ENCODE measurements at places on chromosomes 2 and 18.

DNA sequence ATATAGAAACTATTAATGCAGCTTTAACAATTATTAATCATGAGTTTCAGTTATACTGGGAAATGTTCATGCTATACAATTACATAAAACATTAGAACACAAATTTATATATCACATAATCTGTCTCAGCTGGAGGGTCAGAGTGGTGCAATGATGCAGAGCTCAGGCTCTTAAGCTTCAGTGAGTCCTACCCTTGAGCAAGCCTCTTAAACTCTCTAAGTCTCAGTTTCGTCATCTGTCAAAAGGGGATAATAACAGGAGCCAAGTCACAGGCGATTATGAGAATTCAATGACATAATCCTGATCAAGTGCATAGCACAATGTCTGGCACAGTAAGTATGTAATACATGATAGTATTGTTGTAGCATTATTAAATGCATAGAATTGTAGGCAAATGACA is 46.0 kb downstream of the LAMA1 start:
- DNase-seq: no peak

- peak; percentile 52 for DNase-seq
These were observed 51.0 kb upstream of the EML4 start for GRCh38 chr2:42117923-42118753.

DNA sequence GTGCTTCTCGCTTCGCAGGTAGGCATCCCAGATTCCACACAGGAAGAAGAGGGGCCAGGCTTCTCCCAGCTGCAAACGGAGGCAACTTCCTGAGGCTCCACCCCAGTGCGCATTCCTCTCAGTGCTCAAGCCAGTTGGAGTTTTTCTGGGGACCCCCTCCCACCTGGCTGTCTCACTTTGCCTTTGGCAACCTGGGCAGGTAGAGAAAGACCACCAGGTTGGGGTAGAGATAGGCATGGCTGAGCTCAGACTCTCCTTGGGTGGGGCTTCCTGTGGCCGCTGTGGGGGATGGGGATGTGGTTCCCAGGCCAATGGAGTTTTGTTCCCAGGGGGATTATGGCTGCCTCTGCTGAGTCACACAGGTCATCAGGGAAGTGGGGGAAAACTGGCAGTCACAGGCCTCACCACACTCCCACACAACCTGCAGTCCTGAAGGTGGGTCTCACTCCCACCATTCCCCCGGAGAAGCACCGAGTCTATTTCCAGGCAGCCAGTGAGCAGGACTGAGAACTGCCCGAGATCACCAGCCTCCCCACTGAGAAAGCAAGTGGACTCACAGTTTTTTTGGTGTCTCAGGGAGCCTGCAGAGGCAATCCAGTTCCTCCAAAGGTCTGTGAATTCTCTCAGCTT is 38.1 kb downstream of the SLC39A10 start:
- no peak for DNase-seq

- DNase-seq: no peak
These were observed 139.5 kb upstream of the NABP1 start for GRCh38 chr2:191538334-191538903.

GRCh38 chr2:74498500-74499266 is 720 bp downstream of the LBX2 start:
- DNase-seq: no peak

DNA sequence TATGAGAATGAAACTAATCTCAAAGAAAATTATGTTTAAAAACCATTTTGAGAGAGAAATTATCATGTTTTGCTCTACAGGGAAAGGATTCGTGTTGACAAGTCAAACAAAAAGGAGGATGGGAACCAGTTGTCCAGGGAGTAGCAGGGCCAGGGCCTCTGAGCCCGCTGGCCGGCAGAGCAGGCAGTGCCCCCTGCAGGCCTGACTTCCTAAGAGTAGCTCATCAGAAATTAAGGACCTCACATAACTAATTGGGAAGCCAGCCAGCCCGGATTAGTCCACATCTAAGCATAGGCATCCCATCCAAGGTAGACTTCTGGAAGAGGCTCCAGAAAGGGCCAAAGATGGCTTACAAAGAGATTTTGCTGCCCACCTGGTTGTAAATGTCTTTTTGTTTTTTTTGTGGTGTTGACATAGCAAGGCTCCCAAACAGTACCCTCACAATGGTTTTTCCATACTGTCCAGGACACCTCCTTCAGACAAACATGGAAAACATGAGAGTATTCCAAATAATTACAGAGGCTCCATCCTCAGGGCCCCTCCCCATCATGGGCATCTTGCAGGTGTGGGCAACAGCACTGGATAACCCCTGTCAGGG is 241.2 kb upstream of the TANK start:
- DNase-seq: peak; percentile 55

DNA sequence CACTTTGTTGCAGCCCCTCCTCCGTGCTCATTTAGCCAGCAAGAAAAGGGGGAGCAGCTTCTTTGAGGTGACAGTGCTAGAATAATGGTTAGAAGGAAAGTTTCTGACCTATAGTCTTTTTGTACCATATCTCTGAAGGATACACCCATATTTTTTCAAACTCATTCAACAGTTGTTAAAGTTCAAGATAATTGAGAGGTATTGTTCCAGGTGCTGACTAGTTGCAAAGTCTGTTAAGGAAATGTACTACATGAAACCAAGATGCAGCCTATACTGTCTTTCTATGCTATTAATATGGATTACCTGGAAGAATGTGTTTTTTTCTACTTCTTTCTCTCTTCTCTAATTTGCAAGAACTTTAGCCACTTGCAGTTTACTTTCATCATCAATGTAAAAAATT is 495.0 kb downstream of the PARD3B start:
- DNase-seq: no peak

DNA sequence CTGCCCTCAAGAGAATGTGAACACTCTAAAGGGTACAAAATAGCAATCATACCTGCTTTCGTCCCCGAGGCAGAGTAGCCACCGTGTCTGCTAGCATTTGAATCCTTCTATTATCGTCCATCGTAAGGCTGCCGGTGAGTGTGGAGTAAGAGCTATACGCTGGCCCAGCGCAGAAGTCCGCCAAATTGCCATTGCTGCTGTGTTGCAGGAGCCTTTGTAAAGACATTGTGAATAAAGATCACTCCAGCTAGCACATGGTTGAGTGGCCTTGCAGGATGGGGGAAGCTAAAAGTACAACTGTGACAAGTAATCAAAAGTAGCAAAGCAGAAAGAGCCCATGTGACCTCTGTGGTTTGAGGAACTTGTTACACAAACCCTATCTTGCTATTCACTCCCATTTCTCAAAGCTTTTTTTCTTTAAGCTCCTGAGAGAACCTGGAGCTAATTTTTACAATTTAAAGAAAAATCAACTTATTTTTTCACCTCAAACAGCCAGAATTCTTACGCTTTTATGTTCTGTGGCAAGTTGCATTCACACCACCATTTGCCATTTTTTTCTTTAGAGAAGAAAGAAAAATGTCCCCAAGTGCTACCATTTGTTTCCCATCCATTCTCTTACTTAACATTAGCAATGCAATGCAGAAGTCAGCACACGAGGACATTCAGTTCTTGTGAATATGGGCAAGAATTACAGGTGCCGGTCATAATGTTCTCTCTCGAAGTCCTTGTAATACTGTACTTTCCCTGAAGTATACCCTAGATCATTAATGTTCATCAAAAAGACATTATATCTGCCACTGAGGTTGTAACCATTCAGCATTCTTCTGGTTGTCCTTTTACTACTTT is at the start of gene CYTIP:
Gene CYTIP (minus strand): TSS at position 295 of the 846 bp plus-strand sequence. CDS start 69 bp downstream, at position 226.
- no peak for DNase-seq

- no peak for DNase-seq
These were observed 46.0 kb downstream of the CYP27C1 start for GRCh38 chr2:127174136-127174535.

- no peak for DNase-seq
These were observed 363.3 kb upstream of the TFPI start for GRCh38 chr2:187917535-187917934.

DNA sequence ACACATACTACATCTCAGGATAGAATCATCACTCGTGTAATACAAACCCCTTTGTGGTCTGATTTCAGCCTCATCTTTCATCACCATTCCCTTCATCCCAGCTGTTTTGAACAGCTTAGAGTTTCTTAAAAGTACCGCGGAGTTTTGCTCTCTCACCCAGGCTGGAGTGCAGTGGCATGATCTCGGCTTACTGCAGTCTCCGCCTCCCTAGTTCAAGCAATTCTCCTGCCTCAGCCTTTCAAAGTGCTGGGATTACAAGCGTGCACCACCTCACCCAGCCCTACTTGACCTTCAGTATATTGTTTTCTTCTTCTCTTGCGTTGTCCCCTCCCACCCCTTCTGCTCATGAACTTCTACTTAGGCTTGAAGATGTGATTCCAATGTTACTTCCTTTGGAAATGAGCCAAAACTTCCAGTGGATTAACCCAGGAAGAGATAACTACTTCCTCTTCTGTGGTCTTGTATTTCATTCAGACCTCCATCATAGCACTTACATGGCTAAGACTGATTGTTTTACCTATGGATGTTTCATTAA is 15.8 kb downstream of the ERLEC1 start:
- no peak for DNase-seq

DNA sequence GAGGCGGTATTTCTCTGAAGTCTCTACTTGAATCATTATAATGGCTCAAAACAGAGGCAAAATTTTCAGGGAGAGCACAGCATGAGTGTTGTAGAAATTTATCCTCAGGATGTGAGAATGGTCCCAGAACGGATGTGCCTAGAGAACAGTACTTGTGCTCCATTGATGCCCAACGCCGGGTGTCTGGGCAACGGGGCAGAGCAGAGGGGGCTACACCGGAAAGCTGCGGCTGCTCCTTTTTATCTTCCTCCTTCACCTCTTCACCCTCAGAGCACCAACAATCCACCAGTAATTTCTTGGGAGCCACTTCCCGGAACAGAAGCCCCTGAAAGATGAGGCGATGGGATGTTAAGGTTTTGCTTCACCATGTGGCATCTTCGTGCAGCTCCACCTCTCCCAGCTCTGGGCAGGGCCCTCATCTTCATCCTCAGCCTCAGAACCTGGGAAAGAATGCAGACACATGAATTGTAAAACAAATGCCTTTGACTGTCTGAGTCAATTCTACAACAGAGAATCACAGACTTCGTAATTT is 71.5 kb downstream of the PTGR3 start:
- DNase-seq: no peak

- peak; percentile 61 for DNase-seq
These were observed 347.6 kb downstream of the CTNNA2 start for GRCh38 chr2:79860228-79861058.

GRCh38 chr18:5388896-5389295 is 93.4 kb upstream of the ZBTB14 start:
- DNase-seq: no peak

- no peak for DNase-seq
These were observed 20.3 kb downstream of the HPCAL1 start for GRCh38 chr2:10322973-10323372.

- no peak for DNase-seq
These were observed 86.1 kb downstream of the ACVR1 start for GRCh38 chr2:157789933-157790511.

DNA sequence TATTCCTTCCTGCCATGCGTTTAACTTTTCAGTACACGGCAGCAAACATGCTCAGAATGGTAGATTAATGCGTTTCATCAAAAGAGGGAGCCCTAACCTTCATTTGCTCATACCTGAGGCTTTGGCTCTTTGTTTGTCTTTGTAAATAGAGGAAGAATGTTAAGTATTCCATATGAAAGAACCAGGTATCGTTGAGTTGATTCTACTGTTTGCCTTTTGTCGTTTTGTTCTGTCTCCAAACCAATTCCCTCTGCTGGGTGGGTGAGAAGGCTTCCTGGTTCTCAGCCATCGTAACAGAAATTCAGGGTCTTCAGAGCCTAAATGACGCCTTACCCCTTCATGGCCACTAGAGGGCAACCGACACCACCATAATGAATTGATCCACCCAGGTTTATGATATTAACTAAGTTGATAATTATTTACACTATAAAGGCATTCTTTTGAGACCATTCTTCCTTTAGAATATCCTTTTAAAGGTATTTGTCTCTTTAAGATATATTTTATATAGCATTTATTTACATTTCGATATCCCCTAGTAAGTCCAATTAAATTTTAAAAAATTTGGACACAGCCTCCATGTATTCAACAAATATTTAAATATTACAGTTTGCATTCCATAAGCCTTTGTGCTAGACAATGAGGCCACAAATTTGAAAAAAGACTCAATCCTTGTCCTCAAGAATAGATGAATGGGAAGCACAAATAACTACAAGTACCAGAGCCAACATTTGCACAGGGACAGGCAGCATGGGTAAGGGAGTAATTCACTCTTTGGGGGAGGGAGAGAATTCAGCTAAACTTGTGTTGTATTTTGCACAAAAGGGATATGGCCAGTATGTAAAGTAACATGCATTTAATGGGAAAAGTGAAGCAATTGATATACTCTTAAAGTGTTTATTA is 48.1 kb downstream of the TIMM21 start:
- peak; percentile 78 for DNase-seq

- no peak for DNase-seq
These were observed 48.8 kb downstream of the ZCCHC2 start for GRCh38 chr18:62571648-62572047.

- DNase-seq: peak; percentile 8
These were observed 168.6 kb upstream of the SIX2 start for GRCh38 chr2:45177870-45178269.

DNA sequence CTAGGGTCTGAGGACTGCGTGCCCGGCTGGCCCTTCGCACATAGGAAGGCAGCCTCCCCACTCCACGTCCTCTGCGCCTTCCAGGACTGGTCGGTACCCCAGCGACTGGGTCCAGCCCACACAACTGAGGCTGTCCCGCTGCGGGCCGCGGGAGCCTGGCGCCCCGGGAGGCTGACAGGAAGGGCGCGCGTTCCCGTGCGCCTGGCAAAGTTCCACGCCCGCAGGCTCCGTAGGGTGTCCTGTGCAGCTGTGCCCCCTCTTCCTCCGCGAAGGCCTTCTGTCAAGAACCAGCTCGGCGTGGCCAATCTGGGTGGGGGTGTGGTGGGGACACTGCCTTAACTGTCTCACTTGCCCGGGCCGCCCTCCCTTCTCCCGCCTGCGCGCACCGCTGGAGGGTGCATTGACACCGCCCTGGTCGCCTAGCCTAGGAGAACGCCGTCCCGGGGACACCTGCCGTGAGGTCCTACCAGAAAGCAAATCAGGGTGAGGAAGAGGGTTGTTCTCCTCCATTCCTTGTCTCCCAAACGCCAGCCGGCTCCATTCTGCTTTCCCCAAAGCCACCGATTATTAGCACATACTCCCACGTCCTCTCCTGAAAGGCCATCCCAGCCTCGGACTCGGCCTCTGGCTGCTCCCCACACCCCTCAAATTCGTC is 618 bp upstream of the LYPD1 start:
- no peak for DNase-seq

DNA sequence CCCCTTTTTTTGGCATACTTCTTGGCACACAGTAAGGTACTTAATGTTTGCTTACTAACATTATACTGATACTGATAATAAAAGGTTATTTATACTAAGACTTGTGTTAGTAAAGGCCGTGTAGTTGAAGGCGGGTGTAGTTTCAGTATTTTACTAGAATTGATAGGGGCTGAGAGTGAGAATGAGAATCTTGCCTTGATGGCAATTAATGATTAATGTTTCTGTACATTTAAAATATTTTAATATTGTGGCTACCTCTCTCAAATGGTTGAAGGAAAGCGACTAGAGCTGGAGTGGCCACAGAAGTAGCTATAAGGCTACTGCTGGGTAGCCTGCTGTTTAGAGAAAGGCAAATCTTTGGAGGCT is 29.3 kb downstream of the PELI1 start:
- no peak for DNase-seq

- DNase-seq: no peak
These were observed 521.2 kb downstream of the SLC4A3 start for GRCh38 chr2:220148471-220149248.
